ENCODE measurements at places on chromosomes 12 and 14.

GRCh38 chr14:67602995-67603545, 3.0 kb upstream of the PIGH start:
- DNase-seq = no peak

DNA sequence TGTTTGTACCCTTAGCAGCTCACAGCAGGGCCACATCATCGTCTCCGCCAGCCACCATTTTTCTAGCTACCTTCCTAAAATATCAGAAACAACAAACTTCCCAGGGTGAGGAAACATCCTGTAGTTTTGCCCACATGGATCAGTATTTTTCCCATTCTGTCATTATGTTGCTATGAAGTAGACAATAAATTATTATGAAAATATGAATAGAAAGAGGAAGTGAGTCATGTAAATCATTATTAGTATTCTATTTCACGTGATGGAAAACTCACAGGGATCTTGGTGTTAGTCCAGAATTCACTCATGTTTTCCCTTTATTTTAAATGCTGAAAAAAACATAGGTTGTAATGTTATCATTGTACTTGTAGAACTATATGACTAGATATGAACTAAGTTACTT, 319.4 kb downstream of the SYT1 start:
- no peak for DNase-seq

- DNase-seq = no peak
Measured at GRCh38 chr12:26014085-26014484, 55.6 kb downstream of the RASSF8 start.

GRCh38 chr14:102439556-102439955, 70.0 kb downstream of the ANKRD9 start:
- no peak for DNase-seq

GRCh38 chr14:33510063-33510481, 440.8 kb downstream of the EGLN3 start:
- no peak for DNase-seq

DNA sequence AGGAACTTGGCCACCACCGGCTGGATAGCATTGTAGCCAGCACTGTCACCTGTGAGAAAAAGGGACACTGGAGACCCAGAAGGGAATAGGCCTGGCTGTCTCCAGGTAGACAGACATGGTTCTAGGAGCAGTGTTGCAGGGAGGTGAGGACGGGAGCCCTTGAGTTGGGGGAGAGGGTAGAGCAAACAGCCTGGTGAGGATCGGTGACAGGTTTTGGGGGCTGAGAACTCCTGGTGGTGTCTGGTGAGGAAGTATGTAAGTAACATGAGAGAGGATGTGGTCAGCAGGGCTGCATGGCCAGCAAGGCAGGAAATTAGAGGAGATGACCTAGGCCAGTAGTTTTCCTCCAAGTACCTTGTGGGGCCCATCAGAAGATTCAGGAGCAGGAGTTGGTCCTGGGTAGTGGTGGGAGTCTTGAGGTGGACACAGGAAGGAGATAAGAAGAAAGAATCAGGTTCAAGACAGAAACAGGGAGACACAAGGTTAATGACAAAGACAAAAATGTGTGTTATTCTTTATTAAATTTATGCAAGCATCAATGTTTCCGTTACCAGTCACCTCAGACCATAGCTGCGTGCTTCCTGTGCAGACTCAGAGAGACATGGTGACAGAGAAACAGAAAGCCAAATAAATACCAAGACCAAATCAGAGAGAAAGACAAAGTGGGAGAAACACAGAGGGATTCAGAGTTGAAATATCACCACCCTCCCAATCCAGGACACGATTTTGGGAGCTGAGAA, at the start of gene ARHGAP9:
Gene ARHGAP9, minus strand, starts transcription at position 491 of the 740 bp plus-strand sequence. Its CDS starts 460 bp downstream, at position 31.
- no peak for DNase-seq

DNA sequence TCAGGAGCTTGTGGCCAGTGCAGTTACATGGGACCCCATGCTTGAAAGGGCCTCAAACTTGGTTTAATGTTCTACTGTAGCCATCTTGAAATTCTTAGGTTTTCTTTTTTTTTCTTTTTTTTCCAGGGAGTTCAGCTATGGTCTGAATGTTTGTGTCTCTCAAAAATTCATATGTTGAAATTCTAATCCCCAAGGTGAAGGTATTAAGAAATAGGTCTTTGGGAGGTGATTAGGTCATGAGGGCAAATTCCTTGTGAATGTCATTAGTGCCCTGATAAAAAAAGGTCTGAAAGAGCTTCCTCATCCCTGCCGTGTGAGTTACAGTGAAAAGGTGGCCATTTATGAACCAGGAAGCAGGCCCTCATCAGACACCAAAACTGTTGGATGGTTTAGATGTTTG, 324.1 kb downstream of the C12orf75 start:
- DNase-seq = no peak

GRCh38 chr12:3683670-3684069, 69.2 kb downstream of the CRACR2A start:
- DNase-seq = no peak

- DNase-seq = no peak
Measured at GRCh38 chr12:99056186-99056585, 411.1 kb downstream of the APAF1 start.

DNA sequence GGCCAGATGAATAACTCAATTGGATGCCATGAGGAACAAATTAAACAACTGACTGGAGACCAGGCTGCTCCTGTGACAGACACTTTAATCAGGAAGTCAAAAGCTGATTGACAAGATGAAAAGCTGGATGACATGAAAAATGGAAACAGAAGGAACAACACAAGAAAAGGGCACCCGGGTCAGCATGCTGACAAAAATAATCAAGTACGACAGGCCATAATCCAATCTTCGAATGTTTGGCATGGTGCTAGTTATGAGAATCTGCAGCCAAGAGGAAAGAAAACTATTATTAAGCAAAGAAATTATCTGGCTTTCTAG, 544.7 kb downstream of the ETNK1 start:
- no peak for DNase-seq

GRCh38 chr14:105168979-105169507, 467 bp upstream of the JAG2 start:
- DNase-seq = no peak

DNA sequence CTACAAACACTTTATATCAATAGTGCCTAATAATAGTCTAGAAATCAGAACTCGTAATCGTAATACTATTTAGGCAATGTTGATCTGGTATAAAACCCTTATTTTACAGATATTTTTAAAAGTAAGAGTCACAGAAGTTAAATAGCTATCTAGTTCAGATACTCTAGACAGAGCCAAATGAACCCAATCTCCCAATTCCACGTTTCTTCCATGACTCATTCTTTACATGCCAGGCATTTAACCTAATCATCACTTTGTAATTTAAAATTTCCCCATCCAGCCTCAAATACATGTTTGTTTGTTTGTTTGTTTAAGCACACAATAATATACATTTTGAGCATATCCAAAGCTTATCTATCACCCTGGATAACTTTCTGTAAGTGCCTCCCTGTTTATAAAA, 36.4 kb upstream of the GARIN6 start:
- no peak for DNase-seq

GRCh38 chr14:61574514-61574807, 120.9 kb upstream of the HIF1A start:
- no peak for DNase-seq

DNA sequence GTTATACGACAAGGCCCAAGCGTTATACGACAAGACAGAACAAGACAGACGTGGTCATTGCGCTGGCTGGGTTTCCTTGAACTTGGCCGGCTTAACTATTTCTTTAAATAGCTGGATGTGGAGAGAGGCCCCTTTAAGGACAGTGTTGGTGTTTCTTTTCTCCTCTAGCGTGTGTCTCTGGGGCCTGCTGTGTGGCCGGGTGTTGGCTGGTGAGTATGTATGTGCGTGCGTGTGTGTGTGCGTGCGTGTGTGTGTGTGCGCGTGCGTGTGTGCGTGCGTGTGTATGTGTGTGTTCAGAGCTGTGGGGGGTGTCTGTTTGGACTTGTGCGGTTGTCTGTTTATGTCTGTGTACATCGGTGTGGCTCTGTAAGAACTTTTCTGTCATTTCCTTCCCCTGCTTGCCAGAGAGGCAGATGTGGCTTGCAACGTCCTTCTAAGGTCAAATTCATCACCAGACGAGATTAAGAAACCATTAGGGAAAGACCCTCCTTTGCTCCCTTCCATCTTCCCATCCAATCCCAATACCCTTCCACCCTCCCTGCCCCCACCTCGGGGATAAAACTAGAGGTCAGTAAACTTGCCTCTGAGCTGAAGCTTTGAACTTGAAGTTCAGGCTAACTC, 78.6 kb upstream of the TBX3 start:
- no peak for DNase-seq

GRCh38 chr12:62613081-62613480, 146.5 kb downstream of the MON2 start:
- DNase-seq = no peak

DNA sequence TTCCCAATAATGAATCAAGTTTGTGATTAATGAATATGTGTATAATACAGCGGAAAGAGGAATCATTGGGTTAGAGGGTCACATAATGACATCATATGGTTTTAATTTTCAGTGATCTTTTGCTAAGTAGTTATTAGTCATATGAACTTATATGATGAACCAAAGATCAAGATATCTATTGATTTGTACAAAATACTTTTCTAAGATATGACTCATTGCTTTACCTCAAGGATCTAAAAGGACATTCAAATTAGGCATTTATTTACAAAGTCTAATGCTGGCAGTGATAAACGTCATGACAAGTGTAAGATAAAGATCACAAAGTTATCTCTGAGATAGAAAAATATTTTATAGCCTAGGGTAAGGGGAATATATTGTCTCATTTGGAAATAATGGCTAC, 417.8 kb downstream of the RPL10L start:
- DNase-seq = no peak

GRCh38 chr12:25018146-25018545, 69.2 kb upstream of the BCAT1 start:
- DNase-seq = no peak

DNA sequence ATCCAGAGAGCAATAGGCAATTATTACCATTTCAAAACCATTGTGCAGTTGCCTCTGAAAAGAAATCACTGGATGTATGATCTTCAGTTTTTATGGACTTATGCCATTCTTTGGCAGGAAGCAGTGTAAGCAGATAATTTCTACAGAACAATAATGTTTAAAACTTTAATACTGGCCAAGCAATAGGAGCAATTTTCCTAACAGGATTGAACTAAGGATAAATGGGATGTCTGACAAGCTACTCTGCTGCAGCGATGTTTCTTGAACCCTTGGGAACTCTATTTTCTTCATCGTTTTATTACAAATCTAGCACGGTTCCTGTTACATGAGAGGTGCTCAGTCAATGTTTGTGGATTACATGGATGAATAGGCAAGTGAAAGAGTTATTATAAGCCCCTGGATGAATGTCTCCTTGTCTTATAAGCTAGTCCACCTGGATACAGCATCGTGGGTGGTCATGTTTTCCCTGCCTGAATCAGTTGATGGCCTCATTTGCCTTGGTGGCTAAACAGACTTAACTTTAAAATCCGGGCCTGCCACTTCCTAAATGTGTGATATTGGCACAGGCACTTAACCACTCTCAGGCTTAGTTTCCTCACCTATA, 68.2 kb upstream of the MDM1 start:
- no peak for DNase-seq

DNA sequence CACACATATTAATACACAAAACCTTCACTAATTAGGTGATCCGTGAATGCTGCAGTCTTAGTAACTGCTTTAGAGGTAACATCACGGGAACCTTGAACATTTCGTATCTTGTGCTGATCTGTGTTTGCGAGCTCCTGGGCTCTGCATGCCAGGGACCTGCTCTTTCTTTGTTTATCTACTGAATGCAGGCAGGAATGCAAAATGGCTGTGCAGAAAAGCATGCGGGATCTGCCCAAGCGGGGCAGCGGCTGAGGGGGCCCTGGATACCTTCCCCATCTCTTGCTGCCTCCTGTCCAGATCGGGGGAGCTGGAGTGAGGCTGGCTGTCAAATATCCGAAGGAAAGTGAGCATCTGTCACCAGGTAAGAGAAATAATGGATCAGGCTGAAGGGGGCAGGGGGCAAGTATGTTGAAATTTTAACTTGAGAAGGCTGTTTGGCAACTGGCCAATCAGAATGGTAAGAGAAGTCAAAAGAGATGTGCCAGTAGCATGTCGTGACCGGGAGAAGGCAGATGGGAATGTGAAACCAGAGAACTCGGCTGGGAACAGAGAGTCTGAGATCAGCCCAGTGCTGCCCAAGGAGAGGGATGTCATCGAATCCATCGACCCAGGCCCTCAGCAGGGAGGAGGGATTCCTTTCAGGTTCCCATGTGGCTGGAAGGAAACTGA, 191.4 kb downstream of the TTC7B start:
- DNase-seq = no peak

GRCh38 chr12:951176-951575, 1.7 kb upstream of the RAD52 start:
- no peak for DNase-seq
